Lower lobe of right lung (tissue), 2 donors: ENCODE measurements at places on chromosomes 6 and 20.

DNA sequence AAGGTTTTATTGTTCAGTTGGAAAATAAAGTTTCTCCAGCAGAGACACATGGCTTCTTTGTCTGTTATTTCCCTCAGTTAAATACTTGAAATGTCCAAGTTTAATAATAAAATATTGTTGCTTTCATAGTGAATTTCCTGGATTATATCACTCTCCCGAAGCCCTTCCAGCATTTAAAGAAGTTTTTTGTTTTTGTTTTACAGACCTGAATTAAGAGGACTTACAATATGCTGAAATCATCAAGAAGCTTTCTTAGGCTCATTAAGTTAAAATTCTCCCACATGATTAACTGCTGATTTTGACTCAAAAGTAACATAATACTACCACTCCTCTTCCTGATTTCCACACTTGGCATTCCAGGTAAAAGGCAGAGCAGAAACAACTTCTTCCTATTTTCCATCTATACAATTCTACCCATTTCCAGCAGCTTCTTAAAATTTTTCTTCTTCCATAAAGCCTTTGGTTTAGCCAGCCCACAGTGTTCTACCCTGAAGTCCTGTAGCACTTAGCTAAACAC lies 35.8 kb downstream of the PDSS2 start:
- DNase-seq, result no peak

- no peak for DNase-seq
Measured at GRCh38 chr20:58016779-58017178, 211.7 kb downstream of the ANKRD60 start.

GRCh38 chr6:149026530-149026942 lies 279.7 kb downstream of the UST start:
- DNase-seq, result no peak

GRCh38 chr20:62985444-62985778 lies 21.4 kb downstream of the BHLHE23 start:
- no peak for DNase-seq

GRCh38 chr6:15061908-15062515 lies 183.9 kb upstream of the JARID2 start:
- no peak for DNase-seq

- no peak for DNase-seq
Measured at GRCh38 chr20:13715171-13715570, 69.5 kb downstream of the ESF1 start.

DNA sequence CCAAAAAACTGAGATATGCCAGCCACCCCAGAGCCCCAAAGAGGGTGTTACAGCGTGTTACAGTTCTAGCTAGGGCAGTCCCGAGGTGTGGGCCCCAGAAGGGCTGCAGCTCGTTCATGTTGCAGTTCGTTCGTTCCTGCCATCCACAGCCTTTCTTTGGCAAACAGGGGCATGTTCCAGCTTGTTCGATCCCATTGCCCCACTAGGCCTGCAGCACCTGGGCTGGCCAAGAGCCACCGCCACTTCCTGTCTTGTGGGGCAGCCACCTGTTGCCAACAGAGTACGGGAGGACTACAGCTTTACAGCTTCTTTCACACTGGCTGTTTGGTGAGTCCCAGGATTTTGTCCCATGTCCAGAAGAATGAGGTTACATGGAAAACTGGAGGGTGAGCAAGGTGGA lies 198.1 kb downstream of the MMUT start:
- DNase-seq, result no peak

- no peak for DNase-seq
Measured at GRCh38 chr6:39909701-39910100, 24.6 kb downstream of the MOCS1 start.
